CD4-positive, alpha-beta T cell treated with Interleukin-4 for 1 hour (primary cell): ENCODE measurements at places on chromosomes 12 and 14.

- DNase-seq, result no peak
Measured at GRCh38 chr14:94550041-94550440, 11.2 kb upstream of the SERPINA4 start.

- no peak for DNase-seq
Measured at GRCh38 chr14:97021001-97021400, 223.8 kb downstream of the VRK1 start.

GRCh38 chr14:34228650-34228976, 233.4 kb downstream of the SPTSSA start:
- no peak for DNase-seq

GRCh38 chr12:20188930-20189653, 179.2 kb upstream of the PDE3A start:
- DNase-seq, result no peak

DNA sequence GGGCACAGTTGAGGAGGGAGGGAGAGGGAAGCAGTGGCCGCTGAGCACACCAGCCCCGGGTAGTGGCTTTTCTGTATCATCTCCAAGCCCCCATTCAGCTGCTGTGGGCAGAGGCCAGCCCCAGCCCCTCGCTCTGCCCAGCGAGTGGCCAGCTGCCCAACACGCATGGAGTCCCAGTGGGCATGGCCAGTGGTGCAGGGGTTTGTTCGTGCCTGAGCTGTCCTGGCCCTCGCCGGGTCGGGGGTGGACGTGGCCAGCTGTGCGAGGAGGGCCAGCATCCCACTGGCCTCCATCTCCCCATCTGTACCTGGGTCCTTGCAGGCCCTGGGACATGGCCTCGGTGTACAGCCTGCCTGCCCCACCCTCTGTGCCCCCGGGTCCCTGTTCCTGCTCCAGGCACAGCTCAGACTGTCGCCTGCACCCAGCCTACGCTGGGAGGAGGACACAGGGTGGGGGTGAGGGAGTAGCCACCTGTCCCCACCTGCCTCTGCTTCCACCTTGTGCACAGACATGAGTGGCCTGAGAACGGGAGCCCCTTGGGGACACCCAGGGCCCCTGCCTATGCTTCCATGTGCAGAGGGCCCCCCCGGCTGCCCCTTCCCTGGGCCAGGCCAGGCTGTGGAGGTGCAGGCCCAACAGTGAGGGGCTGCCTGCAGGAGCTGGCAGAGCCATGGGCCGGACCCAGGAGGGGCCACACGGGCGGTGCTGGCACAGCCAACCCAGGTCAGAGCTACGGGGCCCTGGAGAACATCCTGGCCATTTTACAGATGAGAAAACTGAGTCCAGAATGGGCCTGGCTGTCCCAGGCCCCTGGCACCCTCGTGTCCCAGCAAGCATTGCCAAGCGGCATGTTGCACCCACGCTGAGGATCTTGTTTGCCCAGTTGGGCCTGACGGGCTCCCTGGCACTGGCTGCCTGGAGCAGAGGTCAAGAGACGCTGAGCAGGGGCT, 4.3 kb downstream of the INF2 start:
- no peak for DNase-seq
